ENCODE measurements at places on chromosomes 3 and 15. TPM values are rescaled to one million over a fixed set of nuclear protein-coding genes. Genes with fewer than 3 reads are reported as not detected.

The UBE2E1 gene
- 87.8 TPM for total RNA-seq

The UCN2 gene
- 0.32 TPM for total RNA-seq

The CTDSPL gene
- total RNA-seq, result 60.3 TPM

The GOLGA6L10 gene
- total RNA-seq, result 0.41 TPM

GRCh38 chr3:133884054-133884886 lies 11.4 kb downstream of the RAB6B start:
- H3K27me3 ChIP-seq, result no peaks in the 10 kb centered on the region
- no peaks in the 10 kb centered on the region for H3K36me3 ChIP-seq
- DNase-seq, result no peak
- H3K4me1 ChIP-seq, result no peaks in the 10 kb centered on the region
- H3K4me3 ChIP-seq, result no peak overlapping the region
- no peak overlapping the region for H3K27ac ChIP-seq

DNA sequence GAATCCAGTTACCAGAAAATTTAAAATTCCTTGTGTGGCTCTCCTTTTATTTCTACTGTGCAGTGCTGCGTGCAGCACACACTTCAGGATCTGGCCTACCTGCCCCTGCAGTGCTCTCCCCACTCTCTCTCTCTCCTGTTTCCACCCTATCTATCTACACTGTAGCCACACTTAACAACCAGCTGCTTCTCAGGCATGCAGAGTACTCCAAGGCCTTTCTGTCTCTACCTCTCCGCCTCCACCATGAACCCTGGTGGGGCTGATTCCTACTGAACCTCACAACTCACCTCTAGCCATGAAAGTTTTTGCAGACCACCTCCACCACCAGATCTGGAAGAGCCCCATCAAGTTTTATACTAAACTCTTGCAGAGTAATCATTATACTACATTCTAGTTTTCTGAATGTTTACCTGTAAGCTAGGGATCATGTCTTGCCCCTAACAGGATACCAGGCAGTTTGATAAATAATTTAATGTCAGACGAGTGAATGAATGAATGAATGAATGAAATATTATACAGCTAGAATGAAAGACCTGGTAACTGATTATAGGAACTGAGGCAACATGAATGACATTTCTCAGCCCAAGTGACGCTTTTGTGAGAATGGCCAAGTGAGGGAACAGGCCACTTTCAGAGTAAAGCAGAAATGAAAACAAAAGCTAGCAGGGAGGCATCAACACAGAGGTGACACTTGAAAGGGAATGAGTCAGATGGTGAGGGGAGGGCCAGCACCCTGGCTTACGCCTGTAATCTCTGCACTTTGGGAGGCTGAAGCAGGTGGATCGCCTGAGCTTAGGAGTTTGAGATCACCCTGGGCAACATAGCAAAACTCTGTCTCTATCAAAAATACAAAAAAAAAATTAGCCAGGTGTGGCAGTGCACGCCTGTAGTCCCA lies 363.5 kb downstream of the FOXP1 start:
- H3K36me3 ChIP-seq, result no peaks in the 10 kb centered on the region
- H3K27me3 ChIP-seq, result no peaks in the 10 kb centered on the region
- no peak overlapping the region for H3K27ac ChIP-seq

DNA sequence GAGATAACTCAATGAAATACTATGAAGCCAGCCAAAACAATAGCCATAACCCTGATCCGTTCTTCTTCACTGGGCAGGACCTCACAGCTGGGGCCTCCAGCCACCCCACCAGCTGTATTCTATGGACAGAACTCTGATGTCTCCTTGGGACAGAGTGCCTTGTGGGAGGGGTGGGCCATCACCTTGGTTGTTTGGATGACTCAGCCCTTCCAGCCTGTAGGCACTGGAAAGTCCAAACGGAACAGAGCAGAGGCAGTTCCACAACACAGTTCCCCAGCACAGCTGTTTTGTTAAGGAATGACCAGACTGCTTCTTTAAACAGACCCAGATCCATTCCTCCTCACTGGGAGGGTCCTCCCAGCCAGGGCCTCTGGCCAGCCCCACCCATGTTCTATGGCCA lies 31.9 kb upstream of the ZBED2 start:
- H3K27ac ChIP-seq, result no peak overlapping the region
- no peaks in the 10 kb centered on the region for H3K4me1 ChIP-seq
- H3K36me3 ChIP-seq, result no peaks in the 10 kb centered on the region
- no peaks in the 10 kb centered on the region for H3K27me3 ChIP-seq
- no peak overlapping the region for H3K4me3 ChIP-seq

DNA sequence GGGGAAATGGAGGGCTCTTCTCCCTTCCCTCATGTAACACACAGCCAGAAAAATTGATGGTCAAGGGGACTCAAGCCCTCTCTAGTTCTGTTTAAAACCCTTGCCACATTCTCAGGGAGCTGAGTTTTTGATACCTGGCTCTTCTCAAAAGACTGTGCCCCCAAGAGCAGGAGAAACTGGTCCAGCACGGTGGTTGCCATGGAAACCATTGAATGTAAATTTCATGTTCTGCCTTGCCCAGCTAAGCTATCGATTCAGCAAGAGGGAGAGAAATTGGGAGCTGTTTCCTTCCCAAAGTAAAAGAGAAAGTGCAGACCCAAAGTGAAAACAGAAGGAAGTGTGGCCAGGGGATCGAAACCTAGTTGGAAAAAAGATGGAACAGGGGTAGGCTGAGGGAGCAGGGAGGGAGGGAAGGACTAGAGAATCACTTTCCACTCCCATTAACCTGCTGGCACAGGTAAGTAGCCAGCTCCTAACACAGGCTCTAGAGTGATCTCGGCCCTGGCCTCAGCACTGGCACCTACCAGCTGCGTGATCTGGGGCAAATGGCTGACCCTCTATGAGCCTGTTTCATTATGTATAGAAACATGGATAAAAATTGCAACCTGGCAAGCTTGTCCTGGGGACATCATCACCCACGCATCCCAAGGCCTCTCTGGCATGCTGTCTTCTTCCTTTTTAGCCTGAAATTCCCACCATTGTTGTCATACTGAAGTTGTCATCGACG lies 140.9 kb downstream of the TPRA1 start:
- no peak for DNase-seq
- H3K4me1 ChIP-seq, result no peaks in the 10 kb centered on the region
- H3K27ac ChIP-seq, result no peak overlapping the region

- H3K4me1 ChIP-seq, result no peaks in the 10 kb centered on the region
- H3K36me3 ChIP-seq, result no peaks in the 10 kb centered on the region
- no peak overlapping the region for H3K4me3 ChIP-seq
- H3K27ac ChIP-seq, result no peak overlapping the region
- H3K27me3 ChIP-seq, result no peaks in the 10 kb centered on the region
- no peak for DNase-seq
Measured at GRCh38 chr3:138389841-138390581, 41.6 kb downstream of the MRAS start.

All from lower lobe of right lung (tissue), 2 donors.